ENCODE measurements at places on chromosomes 16 and 17. TPM values are rescaled to one million over a fixed set of nuclear protein-coding genes. Genes with fewer than 3 reads are reported as not detected.

DNA sequence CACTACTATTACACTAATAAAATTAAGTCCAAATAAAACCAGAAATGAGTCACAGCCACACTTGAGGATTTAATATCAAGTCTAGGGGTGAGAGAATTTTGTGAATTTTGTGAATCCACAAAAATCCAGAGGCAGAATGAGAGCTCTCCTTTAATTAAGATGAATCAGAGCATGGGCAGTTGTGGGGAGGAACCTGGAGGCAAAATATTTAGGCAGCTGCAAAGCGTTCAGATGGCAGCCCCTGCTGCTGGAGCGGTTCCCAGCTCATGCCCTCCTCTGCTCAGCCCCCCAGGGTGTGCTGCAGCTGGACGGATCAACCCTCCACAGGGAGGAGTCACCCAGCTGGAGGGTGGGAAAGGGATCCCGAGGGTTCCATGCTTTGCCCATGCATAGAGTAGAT is 43.4 kb upstream of the IRX6 start:
- H3K27ac ChIP-seq: no peak overlapping the region
- no peaks in the 10 kb centered on the region for H3K27me3 ChIP-seq
- H3K4me3 ChIP-seq: no peak overlapping the region
- DNase-seq: no peak

DNA sequence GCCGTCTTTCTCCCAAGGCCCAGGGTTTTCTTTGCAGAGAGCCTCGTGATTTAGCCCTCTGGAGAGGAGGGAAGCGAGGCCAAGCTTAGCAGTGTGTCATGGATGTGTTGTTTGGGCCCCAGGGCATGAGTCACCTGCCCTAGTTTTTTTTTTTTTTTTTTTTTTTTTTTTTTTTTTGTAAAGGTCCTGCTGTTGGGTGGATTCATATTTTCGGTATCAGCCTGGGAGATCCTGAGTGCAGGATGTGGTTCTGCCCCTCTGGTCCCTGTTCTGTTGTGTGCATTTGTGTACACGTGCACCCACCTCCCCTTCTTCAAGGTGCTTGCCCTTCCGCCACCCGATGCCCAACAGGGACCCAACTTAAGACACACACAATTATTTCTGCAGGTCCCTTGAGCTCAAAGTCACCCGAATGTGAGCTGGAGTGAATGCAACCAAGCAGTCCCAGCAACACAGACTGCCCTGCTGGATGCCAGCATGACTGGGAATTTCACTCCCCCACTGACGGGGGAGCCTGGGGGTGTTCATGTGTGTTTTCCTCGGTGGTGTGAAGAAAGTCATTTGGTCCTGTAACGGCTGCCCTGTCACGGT is 265.8 kb upstream of the TNRC6C start:
- H3K36me3 ChIP-seq: no peaks in the 10 kb centered on the region
- no peak for DNase-seq
- no peak overlapping the region for H3K4me3 ChIP-seq
- H3K27me3 ChIP-seq: peaks cover 72% of the 10 kb centered on the region
- H3K27ac ChIP-seq: no peak overlapping the region

DNA sequence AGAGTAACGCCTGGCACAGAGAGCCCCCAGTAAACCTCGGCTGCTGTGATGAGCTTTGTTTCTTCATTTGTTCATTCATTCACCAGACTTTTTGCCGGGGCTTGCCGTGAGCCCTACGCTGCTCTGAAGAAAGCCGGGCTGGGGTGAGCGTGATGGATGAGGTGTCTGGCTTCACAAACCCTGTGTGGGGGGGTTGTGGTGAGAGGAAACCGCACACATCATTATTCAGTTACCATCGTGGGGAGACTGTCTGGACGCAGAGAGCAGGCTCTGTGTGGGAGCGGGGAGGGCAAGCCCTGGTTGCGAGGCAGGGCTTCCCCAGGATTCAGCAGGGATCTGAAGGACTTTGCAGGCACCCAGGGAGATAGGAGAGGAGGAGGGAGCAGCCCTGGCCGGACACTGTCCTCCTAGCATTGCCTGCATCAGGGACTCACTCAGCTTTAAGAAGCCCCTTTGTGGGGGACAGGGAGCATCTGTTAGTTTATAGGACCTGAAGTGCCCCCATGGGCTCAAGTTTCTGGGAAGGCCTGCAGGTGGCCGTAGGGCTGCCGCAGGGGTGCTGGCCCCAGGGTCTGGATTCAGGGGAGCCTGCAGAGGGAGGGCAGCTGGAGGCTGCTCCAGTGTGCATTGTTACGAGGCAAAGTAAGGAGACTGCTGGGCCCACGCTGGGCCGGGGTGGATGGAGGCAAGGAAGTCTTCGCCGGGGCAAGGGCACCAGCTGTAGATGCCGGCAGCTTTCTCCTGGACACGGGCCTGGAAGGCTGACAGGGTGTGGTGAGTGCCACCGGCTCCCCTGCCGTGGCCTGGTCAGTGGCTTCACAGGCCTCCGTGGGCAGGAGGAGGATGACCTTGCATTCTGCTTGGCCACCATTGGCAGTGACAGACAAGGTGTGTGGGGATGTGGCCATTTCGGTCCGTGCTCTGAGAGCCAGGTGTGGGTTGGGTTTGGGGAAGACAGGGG is 334.5 kb downstream of the SEC14L1 start:
- H3K27ac ChIP-seq: no peak overlapping the region
- no peak overlapping the region for H3K4me3 ChIP-seq
- no peaks in the 10 kb centered on the region for H3K27me3 ChIP-seq
- 0 out of 3 replicates have a peak, but pooled peaks cover 5% of the 10 kb centered on the region for H3K36me3 ChIP-seq
- no peak for DNase-seq
- H3K4me1 ChIP-seq: peaks cover 45% of the 10 kb centered on the region

DNA sequence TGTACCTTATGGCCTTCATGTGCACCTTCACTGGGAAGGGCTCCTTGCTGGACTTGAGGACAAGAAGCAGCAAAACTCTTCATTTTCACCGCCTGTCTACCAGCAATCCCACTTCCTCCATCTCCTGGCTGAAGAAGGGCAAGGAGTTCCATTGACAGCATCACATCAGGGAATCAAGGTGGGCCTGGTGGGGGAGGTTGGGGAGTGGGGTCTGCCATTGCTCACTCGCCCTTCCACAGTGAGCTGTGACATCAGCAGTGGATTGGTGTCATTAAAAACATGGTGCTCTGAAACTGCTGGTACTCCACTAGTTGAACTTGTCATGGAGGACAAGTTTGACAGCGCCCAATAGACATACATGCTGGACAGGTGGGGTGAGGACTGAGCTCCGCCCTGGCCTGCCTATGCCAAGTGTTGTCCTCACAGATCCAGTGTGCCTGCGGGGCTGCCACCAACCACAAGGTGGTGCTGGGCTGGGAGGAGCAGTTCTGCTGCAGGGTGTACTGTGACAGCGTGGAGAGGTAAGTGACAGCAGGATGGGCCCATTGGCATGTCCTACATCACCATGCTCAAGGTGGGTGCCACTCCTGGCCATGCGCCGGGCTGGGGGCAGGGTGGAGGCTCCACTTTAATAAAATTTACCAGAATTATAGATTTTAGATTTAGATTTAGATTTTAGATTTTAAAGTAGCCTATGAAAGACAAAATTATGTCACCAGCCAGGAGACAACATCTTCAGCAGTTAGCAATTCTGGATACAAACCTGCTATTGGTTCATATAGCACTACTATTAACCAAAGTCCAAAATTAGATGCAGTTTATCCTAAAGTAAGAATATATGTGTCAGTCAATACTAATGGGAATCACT is 1729.1 kb downstream of the TP53TG3F start:
- DNase-seq: no peak
- no peaks in the 10 kb centered on the region for H3K4me1 ChIP-seq
- no peaks in the 10 kb centered on the region for H3K27me3 ChIP-seq
- no peak overlapping the region for H3K4me3 ChIP-seq

DNA sequence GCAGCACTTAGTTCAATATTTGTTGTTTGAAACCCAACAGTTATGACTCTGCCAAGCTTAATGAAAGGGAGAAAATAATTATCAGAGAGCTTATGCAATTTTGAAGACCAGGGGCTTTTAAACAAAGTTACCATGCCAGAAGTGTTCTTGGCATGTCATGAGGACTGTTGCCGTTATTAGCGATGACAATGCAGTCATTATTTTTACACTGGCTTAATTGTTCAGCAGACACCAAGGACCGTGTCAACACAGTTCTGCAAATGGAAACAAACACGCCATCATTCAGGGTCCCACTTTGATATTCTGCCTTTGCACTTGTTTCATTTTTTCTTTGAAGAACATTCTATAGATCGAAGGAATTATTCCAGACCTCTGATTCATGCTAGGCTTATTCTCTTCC is 518.5 kb downstream of the CDH13 start:
- no peaks in the 10 kb centered on the region for H3K36me3 ChIP-seq
- no peaks in the 10 kb centered on the region for H3K27me3 ChIP-seq
- DNase-seq: no peak
- H3K27ac ChIP-seq: no peak overlapping the region
- H3K4me1 ChIP-seq: no peaks in the 10 kb centered on the region

The AGRP gene
- total RNA-seq: not detected

The PRDM7 gene
- total RNA-seq: not detected

All from K562 (cell line).